GM20000 (cell line): ENCODE measurements at places on chromosomes 12 and 14.

DNA sequence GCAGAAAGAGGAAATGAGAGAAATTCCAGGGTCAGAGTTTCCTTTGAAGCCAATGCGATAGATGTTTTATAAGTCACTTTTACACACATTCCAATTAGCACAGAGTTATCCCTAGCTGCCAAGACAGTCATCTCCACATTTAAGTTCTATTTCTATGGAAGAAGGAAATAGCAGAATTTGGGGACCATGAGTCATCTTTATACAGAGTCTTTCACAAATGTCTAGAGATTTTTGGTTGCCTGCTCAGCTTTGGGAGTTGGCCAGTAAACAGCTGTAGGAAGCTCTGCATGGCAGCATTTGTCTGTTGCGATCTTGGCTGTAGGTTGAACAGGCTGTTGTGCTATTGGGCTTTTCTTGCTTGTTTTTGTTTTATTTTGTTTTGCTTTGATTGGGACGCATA is 884.3 kb downstream of the GALC start:
- DNase-seq = no peak

GRCh38 chr14:21042918-21043317 is 756 bp downstream of the RNASE7 start:
- DNase-seq = no peak

DNA sequence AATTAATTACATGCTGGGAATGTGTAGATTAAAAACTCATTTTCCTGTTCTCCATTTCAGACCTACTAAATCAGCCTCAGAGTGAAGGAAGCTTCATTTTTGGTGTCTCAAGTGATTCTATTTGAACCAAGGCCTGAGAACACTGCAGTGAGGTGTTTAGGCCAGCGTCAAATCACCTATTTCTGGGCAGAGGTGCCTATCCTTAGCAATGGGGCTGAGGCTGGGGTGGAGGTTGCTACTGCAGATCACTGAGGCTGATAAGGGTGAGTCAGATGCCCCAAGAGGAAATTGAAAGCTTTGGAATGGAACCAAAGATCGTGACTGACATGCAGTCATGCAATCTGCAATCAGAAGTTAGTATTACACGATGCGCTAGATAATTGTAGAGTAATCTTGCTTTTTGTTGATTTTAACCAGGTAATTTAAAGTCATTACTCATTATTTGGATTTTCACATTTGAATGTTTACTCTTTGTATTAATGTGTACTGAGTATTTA is 4.4 kb downstream of the TXNRD1 start:
- DNase-seq = no peak

DNA sequence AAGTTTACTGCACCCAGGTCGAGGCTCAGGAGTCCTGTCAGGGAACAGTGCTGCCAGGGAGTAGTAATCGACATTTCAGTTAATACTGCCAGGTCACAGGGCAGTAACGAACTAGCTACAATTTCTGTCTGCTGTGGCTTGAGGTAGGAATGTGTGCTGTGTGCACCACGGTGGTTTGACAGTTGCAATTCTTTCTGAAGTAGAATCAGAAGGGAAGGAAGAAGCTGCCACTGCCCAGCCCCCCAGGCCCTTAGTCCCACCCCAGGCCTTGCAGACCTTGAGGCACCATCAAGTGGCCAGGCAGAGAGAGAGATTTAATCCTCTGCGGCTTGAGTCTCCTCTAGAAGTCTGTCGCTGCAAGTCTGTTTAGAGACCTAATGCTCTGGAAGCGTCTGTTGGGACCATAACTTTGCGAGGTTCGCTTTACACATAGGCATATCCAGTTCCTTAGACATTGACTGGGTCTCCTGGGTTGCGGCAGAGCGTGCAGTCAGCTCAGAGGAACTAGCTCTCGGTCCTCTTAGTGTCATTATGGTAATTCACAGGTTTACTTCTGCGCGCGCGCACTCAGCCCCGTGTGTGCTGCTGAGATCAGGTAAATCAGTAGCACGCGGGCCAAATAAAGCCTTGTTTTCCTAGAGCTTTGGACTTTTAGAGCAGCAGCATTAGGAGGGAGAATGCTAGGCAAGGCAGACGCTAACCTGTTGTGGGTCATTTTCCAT is 9.8 kb downstream of the NKX2-1 start:
- DNase-seq = no peak

- DNase-seq = no peak
Observed at GRCh38 chr12:107064243-107064642, 29.1 kb downstream of the CRY1 start.

DNA sequence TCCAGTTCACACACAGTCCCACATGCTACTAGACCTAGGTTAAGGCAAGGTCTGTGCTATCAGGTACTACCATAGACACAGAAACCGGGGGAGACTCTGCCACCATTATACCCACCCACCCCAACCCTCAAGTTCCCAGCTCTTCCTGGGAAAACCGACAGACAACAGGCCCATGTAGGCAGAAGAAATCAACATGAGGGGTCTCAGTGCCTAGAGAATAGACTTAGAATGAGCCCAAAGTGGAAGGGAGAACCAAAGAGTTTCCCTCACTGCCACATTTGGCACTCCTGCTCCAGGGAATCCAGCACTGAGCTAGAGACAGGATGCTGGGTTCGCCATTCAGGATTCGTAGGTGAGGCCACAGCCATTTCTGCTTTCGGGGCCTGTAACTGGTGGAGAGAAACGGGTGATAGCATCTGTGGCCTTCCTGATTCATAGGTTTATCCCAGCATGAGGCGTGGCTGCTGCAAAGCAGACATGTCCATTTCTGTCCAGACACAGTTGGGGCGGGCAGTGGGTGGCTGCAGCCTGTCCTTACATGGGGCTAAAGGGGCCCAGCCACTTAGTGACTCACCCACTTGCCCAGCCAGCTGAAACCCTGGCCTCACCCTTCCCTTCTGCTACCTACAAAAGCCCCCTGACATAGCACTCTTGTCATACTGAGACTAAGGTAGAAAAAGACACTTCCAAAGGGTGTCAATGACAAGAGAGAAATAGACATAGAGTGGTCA is 69.4 kb downstream of the IRF2BPL start:
- peak; percentile 58 for DNase-seq

DNA sequence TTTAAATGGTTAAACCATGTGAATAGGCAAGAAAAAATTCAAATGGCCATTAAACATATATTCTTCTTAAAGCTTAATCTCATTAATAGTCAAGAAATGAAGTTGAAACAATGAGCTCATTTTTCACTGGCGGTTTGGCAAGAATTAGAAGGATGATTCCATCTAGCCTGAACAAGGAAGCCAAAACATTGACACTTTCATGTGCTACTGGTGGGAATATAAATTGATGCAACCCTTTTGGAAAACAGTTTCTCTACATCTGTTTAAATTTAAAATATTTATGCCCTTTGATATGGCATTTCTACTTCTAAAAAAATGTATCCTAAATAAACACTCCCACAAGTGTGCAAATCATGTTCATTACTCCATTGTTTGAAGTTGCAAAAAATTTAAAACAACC is 174.7 kb upstream of the HIF1A start:
- no peak for DNase-seq

GRCh38 chr12:123634142-123634561 is 523 bp downstream of the GTF2H3 start:
- no peak for DNase-seq

GRCh38 chr12:27623645-27624044 is 72.6 kb upstream of the REP15 start:
- DNase-seq = no peak

- no peak for DNase-seq
Observed at GRCh38 chr12:2391740-2392331, 339.0 kb downstream of the CACNA1C start.

DNA sequence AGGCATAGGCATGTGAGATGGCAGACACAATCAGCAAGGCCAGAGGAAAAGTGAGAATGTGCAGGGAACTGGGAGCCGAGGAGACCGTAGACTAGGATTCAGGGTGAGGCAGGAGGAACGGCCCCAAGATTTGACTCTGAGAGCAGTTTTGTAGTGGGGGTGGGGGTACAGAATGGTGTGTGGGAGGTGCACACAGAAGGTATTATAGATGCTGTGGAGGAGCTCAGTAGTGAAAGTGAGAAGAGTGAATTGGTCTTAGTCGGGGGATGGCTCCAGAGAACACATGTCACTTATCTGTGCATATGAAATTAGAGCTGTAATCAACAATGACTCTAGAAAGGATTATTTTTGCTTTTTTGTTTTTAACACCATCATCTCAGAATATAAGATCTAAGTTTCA is 11.9 kb downstream of the ZNF664 start:
- DNase-seq = peak; percentile 36

DNA sequence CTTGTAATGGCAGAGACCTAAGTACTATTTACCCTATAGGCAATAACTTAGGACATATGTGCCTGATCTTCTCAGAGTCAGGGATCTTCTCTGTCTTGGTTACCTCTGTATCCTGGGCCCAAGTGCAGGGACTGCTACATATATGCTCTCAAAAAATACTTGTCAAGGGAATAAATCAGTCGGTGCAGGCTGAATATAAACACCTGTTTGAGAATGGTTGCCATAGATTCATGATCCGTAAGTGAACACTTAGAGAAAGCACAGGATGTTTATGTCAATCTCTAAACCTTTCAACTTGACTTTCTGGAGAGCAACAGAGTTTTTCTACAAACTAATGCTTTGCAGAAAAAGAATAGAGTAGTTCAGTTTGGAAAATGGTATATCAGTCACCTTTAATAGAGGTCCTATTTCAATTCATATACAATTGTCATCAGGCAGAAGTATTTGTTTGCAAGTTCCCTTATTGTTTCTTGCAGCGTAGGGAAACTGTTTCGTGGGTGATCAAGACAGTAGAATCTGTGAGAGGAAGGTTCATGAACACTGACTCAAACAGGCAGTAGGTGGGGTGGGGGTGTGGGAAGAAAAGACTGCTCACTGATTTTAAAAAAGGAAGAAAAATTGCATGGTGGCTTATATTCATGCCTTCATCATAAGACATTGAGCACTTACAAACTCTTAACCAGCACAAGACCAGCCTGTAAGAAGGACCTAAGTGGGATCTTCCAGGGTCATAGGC is 6.0 kb upstream of the UBE2N start:
- DNase-seq = no peak

DNA sequence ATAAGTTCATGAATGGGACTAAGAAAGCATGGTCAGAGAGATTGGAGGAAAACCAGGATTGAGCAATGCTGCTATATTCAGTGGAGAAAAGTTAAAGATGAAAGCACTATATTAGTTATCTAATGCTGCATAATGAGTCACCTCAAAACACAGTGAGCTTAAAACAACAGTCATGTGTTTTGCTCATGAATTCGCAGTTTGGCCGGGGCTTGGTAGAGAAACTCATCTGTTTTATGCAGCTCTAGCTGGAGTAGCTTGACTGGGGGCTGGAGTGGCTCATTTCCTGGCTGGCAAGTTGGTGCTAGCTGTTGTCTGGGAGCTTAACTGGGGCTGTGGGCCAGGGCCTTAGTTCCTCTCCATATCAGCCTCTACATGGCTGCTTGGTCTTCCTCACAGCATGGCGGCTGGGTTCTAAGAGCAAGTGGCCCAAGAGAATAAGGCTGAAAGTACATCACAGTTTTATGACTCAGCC is 90.1 kb downstream of the ADCK1 start:
- DNase-seq = no peak

GRCh38 chr12:74988156-74988555 is 221.5 kb downstream of the KCNC2 start:
- DNase-seq = no peak

GRCh38 chr12:110807640-110808039 is 39.1 kb upstream of the CCDC63 start:
- no peak for DNase-seq

GRCh38 chr12:115255962-115256361 is 572.0 kb upstream of the TBX3 start:
- no peak for DNase-seq

GRCh38 chr12:80195074-80195726 is 95.9 kb downstream of the OTOGL start:
- DNase-seq = peak; percentile 21

GRCh38 chr12:67884596-67884995 is 104.7 kb upstream of the IFNG-AS1 start:
- DNase-seq = no peak

DNA sequence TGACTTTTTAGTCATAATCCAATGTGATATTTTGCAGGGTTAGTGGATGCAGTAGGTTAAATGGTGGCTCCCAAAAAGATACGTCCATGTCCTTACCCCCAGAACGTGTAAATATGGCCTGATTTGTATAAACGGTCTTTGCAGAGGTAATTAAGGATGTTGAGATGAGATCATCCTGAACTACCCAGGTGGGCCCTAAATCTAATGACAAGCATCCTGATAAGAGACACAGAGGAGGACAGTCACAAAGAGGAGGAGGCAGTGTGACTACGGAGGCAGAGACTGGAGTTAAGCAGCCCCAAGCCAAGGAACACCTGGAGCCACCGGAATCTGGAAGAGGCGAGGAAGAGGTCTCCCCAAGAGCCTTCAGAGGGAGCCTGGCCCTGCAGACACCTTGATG is 293.4 kb downstream of the ZFP36L1 start:
- DNase-seq = no peak

DNA sequence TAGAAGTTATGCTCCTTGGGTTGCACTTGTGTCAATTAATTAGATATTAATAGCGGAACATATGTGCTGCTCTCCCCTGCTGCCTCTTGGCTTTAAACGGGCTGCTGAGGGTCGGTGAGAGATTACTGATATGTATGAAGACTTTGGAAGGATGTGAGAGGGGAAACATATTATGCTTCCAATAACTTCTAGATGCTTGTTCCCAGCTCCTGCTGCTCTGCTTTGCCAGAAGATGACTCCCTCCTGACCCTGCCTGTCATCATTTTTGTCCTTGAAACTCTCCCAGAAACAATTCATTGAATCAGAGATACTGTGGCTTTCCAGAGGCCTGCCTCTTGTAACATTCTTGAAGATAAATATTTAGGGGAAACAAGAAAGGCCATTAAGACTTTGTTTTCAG is 300.1 kb upstream of the STXBP6 start:
- no peak for DNase-seq

DNA sequence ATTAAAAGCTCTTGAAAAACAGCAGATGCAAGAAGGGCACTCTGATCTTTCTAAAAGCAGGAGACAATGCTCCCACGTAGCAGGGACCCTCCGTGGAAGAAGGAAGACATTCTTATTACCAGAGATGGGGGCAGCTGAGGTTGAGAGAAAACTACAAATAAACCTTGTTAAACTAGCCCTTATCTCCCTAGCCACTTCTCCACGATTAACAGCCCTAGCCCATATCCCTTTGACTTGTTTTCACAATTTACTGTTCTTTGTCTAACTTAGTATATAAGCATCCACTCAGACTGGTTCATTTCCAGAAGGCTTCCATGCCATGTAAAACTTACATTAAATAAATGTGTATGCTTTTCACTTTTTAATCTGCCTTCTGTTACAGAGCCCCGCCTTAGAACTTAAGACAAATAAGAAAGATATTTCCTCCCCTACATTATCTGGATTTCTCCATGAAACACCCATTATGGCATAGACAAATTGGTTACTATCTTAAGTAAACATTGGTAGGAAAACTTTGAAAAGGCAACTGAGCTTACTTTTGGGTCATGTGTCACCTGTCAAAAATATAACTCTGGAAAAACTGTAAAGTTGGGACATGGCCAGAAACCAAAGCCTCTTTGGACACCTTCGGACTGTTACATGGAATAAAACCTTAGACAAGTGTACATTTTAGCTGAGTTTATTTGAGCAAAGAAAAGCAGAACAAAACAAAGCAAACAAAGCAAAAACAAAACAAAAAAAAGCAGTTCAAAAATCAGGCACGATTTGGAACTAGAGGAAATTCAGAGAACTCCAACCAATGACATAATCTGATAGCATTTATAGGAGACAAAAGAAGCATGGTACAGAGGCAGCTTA is 4.9 kb upstream of the RNASE1 start:
- no peak for DNase-seq
